Tongue (tissue), 3 donors: ENCODE measurements at places on chromosomes 12 and 14.

DNA sequence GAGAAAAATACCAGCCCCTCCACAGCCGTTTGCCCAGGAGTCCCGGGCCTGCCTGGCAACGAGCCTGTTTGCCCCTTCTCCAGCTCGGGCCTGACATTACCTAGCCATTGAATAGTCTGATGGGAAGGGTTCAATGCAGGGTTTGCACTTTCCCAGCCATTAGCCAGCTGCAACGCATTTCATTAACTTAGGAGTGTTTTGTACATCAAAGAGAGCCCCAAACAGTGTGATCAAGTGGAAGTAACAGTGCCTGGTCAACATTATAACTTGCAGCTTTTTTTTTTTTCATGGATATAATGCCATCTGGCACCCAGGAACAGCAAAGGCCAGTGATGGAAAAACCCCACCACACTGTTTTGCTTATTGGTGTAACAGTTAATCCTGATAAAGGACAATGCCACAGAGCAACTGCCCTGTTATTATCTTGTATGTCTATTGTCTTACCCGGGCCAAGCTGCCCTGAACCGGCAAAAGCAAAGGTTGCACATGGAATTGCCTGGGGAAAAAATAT, 38.0 kb downstream of the BTG1 start:
- DNase-seq, result no peak

GRCh38 chr14:99742074-99742473, 51.1 kb upstream of the EML1 start:
- no peak for DNase-seq

DNA sequence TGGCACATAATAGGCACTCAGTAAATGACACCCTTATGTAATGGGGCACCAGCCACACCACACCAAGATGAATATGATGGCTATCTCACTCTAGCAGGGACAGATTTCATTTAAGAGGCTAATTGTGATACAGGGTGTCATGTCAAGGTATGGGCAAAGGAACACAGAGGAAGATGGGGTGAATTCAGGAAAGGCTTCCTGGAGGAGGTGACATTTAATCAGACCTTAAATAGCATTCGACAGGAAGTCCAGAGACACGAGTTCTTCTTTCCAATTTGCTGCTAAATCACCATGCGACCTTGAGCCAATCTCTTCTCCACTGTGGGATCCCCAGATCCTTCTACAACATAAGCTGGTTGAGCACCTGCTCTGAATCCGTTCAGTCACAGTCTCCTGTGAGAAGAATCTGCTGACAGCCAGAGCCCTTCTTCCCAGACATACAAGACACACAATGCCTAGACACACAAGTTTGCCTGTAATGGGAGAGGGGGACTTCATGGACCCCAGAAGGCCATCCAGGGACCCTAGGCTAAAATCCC, 1.5 kb upstream of the DTX1 start:
- no peak for DNase-seq

- no peak for DNase-seq
Observed at GRCh38 chr14:102606296-102606695, 13.8 kb downstream of the RCOR1 start.

DNA sequence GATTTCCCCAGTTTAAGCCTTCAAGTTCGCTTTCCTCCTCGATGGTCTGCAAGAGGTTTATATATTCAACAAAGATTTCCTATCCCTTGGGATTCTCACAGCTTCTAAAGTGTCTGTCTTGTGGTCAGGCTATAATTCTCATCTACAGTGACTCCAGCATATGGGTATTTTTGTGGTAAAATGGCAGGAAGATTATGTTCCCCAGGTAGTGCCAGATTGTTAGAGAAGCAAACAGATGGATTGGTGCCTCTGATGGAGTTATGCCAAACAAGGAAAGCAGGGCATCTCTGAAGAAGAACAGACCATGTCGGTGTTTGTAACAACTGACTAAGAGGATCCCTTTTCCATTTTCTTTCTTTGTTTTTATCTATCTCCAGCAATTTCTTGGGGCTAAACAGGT, 5.5 kb upstream of the CCDC175 start:
- no peak for DNase-seq

DNA sequence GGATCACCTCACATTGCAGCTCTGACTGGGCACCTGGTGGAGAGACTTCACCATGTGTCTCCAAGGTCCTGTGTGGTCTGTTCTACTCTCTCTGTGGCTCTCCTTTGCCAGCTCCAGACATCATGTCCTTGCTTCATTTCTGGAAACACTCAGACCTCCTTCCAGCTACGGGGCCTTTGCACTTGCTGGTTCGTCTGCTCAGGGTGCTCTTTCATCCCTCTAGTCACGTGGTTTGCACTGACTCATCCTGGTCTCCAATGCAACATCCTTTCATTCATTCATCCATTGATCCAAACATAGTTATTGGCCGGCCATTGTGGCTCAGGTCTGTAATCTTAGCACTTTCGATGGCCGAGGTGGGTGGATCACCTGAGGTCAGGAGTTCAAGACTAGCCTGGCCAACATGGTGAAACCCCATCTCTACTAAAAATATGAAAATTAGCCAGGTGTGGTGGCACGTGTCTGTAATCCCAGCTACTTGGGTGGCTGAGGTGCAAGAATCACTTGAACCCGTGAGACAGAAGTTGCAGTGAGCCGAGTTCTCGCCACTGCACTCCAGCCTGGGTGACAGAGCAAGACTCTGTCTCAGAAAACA, 23.9 kb upstream of the CCDC63 start:
- DNase-seq, result no peak

DNA sequence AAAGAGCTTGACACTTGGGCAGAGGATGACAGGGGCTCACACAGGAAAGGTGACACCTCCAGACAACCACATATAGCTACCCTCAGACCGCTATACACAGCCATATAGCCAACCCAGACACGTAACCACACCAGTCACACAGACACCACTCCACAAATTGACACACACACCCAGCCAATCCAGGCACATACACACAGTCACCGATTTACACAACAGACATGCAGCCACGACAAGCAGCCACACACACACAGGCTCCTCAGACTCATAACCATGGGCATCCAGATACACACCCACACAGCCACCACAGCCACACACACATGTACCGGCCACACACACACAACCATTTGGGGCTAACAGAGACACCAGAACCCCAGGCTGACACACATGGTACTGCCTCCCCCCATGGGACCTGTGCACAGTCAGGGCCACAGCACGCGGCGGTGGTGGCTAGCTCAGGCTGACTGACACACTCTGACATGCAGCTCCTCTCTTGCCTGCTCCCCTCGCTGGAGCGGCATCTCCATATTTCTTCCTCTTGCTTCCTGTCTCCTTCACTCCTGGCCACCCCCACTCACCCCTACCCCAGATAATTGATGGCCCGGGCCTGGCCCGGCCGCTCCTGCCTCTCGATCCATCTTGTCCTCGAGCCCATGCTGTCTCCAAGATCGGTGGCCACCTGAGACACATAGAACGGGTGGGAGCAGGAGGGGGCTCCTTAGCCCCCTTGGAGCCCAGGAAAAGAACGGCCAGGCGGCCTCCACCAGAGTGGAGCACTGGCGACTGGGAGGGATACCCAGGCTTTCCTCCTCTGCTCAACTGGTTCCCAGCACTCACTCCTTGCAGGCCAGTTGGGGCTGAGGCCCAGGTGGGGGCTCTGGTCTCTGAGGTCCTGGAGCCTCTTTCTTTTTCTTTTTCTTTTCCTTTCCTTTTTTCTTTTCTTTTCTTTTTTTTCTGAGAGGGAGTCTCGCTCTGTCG, 6.0 kb upstream of the SHMT2 start:
- no peak for DNase-seq

DNA sequence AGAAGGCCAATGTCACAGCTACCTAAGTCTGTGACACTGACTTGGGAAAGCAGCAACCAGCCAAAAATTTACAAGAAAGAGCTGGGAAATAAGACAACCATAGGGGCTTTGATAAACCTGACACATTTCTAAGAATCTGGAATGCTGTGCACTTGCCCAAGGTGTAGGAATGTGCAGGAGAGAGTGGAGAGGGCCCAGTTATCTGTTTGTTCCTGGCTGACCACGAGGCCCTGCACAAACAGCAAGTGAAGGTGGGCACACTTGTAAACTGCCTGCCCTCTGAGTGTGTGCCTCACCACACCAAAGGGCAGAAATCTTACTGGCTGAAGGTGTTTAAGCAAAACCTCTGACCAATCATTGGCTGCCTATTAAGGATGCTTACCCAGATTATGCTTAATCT, 27.3 kb downstream of the DLK1 start:
- DNase-seq, result no peak

- no peak for DNase-seq
Observed at GRCh38 chr12:53950789-53951576, 3.7 kb upstream of the HOXC12 start.

- DNase-seq, result no peak
Observed at GRCh38 chr12:87960566-87960965, 68.6 kb downstream of the C12orf50 start.

DNA sequence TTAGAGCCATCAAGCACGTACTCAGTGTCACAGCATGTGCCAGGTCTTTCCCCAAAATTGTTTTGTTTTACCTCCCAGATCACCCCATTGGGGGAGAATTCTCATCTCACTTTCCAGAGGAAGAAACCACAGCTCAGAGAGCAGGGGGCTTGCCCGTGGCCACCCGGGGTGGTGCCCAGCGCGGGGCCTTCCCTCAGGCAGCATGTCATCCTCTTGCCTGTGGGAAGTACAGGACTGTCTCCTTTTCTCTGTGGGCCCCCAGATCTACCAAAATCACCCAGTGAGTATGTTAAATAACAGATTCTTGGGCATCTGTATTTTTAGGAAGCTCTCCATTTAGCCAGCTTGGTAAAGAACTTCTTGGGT, 5.9 kb downstream of the RPS6KL1 start:
- no peak for DNase-seq

DNA sequence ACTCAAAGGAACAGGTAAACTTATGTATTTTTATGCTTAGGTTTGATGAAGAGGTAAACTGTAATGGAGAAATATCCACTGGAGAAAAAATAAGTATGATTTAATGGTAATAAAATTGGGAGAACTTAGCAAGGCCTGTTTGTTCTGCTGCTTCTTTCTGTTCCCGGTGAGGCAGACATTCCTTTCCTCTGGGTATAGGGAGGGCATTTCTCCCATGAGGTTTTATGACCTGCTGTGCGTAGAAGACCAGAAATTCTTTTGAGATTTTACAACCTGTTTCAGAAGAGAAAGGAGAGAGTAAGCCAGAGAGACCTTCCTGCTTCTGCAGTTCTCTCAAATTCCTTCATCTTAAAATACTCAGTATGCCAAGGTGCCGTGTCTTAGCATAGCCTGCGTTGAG, 139.4 kb upstream of the RMST start:
- no peak for DNase-seq
